Activated CD4-positive, alpha-beta T cell treated with anti-CD3 and anti-CD28 coated beads, Interleukin-10, Interleukin-2, amounts not matched to agents 100 ng/mL and 50 ng/mL, durations not matched to agents 16 hours and 8 hours (primary cell): ENCODE measurements at places on chromosomes 16 and 17.

DNA sequence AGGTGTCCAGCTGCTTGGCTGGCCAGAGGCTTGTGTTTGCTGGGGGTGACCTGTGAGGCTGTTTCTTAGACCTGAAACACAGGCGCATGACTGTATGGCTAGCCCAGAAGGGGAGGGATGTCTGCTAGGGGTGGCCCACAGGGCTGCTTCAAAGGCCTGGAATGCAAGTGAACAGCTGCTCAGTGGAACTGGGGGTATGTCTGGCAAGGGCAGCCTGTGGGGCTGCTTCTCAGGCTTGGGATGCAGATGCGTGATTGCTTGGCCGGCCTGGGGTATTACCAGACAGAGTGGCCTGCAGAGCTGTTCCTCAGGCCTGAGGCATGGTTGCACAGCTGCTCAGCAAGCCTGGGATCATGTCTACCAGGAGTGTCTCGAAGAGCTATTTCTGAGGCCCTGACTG is 20.5 kb downstream of the TANC2 start:
- DNase-seq = no peak

GRCh38 chr17:152860-153420 is 15.6 kb downstream of the SCGB1C2 start:
- no peak for DNase-seq

GRCh38 chr16:11370084-11370931 is 25.0 kb downstream of the RMI2 start:
- no peak for DNase-seq

- no peak for DNase-seq
Measured at GRCh38 chr17:68449021-68449739, 8.1 kb downstream of the WIPI1 start.

DNA sequence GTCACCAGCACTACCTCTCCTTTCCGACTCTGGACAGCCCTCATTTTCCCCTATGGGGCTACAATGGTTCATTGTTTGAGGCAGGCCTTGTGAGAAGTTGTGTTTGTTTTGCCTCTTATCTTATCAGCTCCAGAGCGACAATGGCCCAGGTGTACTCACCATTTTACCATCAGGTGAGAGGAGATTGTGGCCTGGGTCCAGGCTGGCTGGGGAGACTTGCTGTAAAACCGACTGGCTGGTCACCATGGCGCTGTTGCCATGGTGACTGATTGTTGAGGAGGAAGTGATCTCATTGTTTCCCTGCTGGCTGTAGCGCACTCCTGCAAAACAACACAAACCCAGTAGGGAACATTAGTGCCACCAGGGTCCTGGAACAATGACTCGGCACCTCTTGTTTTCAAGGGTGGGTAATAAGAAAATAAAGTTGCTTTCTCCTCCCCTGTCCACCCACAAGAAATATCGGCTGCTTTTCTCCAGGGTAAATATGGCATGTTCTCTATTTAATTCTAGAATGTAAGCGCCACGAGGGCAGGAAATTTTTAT is 34.4 kb downstream of the HNF1B start:
- DNase-seq = peak; percentile 6

DNA sequence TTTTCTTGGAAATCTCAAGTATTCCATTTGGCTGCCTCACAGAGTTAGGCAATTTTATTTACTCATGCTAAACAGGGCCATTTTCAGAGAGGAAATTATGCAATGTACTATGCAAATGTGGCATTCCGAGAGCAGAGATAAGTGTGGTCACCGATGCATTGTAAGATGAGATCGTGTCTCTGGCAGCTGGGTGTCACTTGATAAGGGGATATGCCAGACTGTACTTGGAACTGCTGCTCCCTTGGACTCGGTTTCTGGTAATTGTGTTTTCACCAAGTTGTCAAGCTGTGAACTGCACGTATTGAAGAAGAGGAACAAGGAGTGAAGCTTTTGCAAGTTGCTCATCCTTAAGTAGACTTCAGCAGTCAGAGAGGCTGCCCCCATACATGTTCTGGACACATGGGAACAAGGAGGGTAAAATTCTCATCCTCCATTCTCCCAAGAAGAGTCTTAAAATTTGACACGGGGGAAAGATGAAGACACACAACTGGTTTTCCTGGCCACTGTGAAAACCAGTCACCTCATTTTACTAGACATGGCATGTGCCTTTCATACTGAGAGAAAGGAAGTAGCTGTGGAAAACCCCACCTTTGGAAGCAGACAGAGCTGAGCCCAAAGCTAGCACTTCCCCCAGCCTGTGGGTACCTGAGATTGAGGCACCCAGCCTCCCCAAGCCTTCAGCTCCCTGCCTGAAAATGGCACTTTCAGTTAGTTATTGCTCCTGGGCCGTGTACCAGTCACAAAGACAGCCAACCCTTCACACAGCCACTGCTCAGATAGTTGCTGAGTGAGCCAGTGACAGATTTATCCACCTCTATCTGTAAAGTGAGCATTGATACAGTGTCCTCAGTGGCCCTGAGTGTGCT is 150.7 kb downstream of the SOCS1 start:
- peak; percentile 87 for DNase-seq

GRCh38 chr17:75588596-75589011 is 1.0 kb downstream of the MYO15B start:
- no peak for DNase-seq

GRCh38 chr16:77408607-77409006 is 26.2 kb downstream of the ADAMTS18 start:
- peak; percentile 64 for DNase-seq

DNA sequence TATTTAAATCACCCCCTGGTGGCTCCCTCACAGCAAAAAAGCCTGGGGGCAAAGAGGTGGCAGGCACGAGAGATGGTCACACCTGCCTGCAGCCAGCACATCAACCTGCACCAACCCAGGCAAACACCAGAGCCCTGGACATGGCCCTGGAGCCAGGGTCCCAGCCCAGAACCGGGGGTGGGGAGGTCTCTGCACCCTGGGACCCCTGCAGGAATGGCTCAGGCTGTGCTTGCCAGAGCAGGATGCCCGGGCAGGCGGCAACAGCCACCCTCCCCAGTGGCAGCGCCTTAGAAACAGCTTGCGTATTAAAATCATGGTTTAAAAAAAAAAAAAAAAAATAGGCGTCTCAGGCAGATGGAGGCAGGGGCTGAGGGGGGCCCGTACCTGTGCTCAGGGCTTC is 16.2 kb downstream of the MYBBP1A start:
- no peak for DNase-seq

DNA sequence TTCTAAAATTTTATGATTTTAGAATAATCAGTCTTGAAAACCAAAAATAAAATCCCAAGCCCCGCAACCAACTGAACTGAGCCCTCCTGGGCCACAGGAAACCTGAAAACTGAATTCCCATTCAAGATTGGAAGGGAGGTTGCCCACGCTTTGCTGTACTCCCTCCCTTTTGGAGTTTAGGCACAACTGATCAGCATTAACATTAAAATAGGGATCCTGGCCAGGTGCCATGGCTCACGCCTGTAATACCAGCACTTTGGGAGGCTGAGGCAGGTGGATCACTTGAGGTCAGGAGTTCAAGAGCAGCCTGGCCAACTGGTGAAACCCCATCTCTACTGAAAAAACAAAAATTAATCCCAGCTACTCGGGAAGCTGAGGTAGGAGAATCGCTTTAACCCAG is 52.7 kb upstream of the NETO2 start:
- no peak for DNase-seq

DNA sequence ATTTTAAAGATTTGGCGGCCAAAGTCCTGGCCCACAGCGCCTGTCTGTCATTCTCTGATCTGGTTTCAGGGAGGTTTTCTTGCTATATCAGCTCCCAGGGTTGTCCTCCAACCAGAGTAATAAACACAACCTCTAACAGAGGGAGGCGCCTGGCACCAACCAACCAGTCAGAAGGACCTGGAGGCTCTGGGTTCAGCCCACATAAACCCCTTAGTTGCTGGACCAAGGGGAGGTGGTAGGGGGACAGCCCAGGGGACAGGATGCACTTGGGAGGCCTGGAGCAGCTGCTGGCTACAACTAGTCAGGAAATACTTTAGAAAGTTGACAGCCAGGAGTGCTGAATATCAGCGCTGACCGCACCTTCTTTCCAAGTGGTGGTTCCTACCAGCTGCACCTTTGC is 41.7 kb upstream of the CDRT4 start:
- no peak for DNase-seq

GRCh38 chr17:11495613-11496012 is 102.7 kb upstream of the DNAH9 start:
- no peak for DNase-seq
